ENCODE measurements at places on chromosomes 16 and 17. TPM values are rescaled to one million over a fixed set of nuclear protein-coding genes. Genes with fewer than 3 reads are reported as not detected.

DNA sequence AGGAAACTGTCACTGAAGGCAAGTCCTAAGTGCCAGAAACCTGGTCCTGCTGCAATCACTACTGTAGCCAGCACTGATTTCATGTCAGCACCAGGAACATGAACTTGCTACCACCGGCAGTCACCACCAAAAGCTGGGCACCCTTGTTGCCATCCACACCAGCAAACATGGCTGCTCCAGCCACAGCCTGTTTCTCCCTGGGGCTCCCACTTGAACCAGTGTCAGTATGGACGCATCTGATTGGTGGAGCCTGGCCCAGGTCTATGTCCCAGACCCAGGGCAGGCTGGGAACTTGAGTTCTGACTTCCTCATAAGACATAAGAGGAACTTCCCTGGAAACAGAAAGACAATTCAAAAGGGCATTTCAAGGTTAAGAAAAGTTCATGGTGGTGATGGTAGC is 56.5 kb downstream of the COPRS start:
- peaks cover 5% of the 10 kb centered on the region for H3K27me3 ChIP-seq
- H3K36me3 ChIP-seq = no peaks in the 10 kb centered on the region
- H3K4me1 ChIP-seq = no peaks in the 10 kb centered on the region
- no peak for DNase-seq
- no peak overlapping the region for H3K27ac ChIP-seq
- no peak overlapping the region for H3K4me3 ChIP-seq

DNA sequence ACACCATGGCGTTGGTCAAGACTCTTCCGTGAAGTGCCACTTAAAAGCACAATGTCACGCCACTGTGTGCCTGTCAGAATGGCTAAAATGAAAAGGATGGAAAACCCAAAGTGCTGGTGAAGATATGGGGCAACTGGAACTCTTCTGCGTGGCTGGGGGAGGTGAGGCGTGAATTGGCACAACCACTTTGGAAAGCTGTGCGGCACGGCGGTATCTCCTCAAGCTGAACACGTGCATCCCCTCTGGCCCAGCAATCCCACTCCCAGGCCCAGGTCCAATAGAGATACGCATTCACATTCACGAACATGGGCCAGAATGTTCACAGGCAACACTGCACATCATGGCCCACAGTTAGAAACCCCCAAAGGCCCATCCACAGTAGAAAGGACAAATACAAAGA is 8.9 kb downstream of the DUSP3 start:
- H3K27me3 ChIP-seq = peaks cover 3% of the 10 kb centered on the region
- H3K4me1 ChIP-seq = peaks cover 3% of the 10 kb centered on the region
- H3K36me3 ChIP-seq = peaks cover 1% of the 10 kb centered on the region
- H3K27ac ChIP-seq = no peak overlapping the region

Gene DYNLRB2
- total RNA-seq = not detected

GRCh38 chr16:86635176-86635876 is 57.0 kb downstream of the FOXL1 start:
- no peak overlapping the region for H3K27ac ChIP-seq
- H3K4me3 ChIP-seq = no peak overlapping the region
- H3K4me1 ChIP-seq = peaks cover 6% of the 10 kb centered on the region

DNA sequence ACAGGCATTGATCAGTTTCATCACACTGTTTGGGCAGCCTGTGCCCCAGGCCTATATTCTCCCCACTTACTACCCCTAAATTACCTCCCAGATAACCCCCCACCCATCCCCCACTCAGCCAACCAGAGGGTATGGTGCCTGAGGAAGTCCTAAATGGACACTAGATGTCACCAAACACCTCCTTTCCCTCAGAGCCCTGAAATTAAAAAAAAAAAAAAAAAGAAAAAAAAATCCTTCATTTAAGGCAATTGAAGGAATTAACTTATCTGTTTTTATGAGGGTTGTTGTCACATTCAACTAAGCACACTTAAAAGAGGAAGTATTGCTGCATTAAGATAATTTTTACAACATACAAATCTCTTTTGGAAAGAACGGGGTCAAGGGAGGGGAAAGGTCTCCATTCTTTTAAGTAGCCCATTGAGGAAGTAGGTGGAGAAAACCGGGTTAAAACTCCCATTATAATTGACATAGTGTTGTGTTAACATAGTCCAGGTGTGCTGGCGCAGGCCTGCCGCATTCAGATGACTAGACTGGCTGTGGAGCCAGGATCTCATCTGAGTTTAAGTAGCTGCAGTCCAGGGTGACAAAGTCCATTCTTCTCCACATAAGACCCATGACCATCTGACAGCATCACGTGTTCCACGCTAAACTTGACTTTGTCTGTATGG is 46.3 kb downstream of the SNX11 start:
- no peak for DNase-seq
- H3K4me3 ChIP-seq = no peak overlapping the region
- no peaks in the 10 kb centered on the region for H3K4me1 ChIP-seq
- H3K27me3 ChIP-seq = no peaks in the 10 kb centered on the region
- H3K27ac ChIP-seq = no peak overlapping the region
- peaks cover 6% of the 10 kb centered on the region for H3K36me3 ChIP-seq

GRCh38 chr16:49961089-49961488 is 63.9 kb upstream of the CNEP1R1 start:
- no peak overlapping the region for H3K4me3 ChIP-seq
- H3K27ac ChIP-seq = no peak overlapping the region
- no peak for DNase-seq

DNA sequence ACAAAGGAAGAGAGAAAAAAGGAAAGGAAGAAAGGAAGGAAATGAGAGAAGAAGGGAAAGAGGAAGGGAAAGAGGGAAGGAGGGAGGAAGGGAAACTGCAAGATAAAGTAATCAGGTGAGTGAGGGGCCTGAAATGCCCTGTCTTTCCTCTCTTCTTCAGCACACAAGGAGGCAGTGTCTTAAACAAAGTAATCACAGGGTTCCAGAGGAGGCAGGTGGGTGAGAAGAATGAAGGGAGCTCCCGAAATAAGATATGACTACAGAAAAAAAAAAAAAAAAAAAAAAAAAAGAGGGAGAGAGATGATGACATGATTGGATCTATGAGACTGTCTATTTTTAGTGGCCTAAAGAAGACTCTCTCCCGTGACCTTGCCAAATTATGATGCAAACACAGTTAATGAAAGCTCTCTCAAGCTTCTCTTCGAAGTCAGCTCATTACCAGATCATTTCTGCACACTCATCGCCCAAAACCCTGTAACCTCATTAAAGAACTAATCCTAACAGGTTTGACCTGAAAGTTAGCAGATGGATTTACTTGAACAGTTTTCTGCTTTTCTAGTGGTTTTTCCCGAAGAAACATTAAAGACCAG is 53.6 kb downstream of the CDH11 start:
- H3K4me3 ChIP-seq = no peak overlapping the region
- no peaks in the 10 kb centered on the region for H3K4me1 ChIP-seq
- H3K36me3 ChIP-seq = no peaks in the 10 kb centered on the region
- no peak for DNase-seq

DNA sequence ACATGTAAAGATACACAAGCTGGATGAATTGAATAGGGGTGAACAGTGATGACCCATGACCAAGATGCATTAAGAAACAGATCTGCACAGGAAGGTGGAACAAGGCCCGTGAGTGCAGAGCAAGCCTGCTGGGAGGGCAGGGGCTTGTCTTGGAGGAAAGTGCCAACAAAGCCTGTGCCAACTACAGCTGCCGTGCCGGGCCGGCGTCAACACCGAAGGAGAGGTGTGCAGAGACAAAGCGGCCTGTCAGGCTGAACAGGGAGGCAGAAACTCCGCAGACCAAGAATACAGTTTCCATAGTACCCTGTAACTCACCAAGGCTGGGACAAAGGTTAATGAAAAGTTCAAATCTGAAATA is 46.7 kb downstream of the ANKRD11 start:
- no peak overlapping the region for H3K4me3 ChIP-seq
- no peaks in the 10 kb centered on the region for H3K27me3 ChIP-seq
- peaks cover 9% of the 10 kb centered on the region for H3K36me3 ChIP-seq

GRCh38 chr16:74291176-74291575 is 5.4 kb upstream of the PSMD7 start:
- peaks cover 15% of the 10 kb centered on the region for H3K36me3 ChIP-seq
- H3K27me3 ChIP-seq = no peaks in the 10 kb centered on the region
- peaks cover 12% of the 10 kb centered on the region for H3K4me1 ChIP-seq
- no peak overlapping the region for H3K27ac ChIP-seq
- no peak overlapping the region for H3K4me3 ChIP-seq

Gene TBC1D28
- total RNA-seq = not detected

Gene CLDN7
- total RNA-seq = 1.9 TPM

GRCh38 chr17:10745231-10745630 is 15.4 kb upstream of the TMEM220 start:
- no peaks in the 10 kb centered on the region for H3K36me3 ChIP-seq
- no peak overlapping the region for H3K4me3 ChIP-seq
- H3K27me3 ChIP-seq = no peaks in the 10 kb centered on the region

- no peaks in the 10 kb centered on the region for H3K4me1 ChIP-seq
- DNase-seq = peak; percentile 46
- H3K27ac ChIP-seq = no peak overlapping the region
- no peaks in the 10 kb centered on the region for H3K27me3 ChIP-seq
- H3K4me3 ChIP-seq = no peak overlapping the region
These were observed 42.5 kb downstream of the MYH3 start for GRCh38 chr17:10614536-10615155.

DNA sequence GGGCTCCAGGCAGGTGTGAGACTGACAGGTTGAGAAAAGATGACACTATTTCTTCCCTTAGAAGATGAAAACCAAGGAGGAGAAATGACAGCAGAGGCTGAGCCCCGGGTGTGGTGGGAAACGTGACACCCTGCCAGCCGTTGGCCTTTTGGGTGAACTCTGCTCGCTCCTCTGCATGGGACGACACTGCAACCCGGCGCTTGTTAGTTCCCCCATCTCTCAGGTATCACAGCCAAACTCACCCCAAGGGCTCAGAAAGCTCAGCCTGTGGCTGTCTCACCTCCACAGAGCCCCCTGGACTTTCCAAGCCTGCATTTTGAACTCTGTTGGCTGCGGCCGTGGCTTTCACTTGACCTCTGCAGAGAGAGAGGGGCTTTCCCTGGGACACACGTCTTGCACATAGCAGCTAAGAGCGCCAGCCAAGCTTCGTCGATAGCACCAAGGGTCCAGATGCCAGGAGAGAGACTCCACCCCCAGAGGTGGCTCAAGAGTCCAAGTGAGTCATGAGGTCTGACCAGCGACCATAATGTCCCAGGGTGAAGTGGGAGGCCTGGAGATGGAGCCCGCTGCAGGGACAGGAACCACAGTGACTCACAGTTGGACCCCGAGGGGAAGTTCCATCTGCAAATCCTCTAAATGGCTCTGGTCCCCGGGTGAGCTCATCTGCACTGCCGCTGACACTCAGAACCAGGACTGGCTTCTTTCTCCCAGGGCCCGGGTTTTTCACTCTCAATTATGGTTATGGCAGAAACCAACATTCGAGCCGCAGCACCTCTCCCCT is 301.9 kb downstream of the SOX9 start:
- peaks cover 2% of the 10 kb centered on the region for H3K36me3 ChIP-seq
- H3K4me3 ChIP-seq = no peak overlapping the region
- H3K4me1 ChIP-seq = peaks cover 21% of the 10 kb centered on the region
- no peaks in the 10 kb centered on the region for H3K27me3 ChIP-seq

GRCh38 chr17:18187226-18187625 is 3.6 kb downstream of the ALKBH5 start:
- H3K36me3 ChIP-seq = peaks cover 55% of the 10 kb centered on the region
- H3K4me1 ChIP-seq = peaks cover 51% of the 10 kb centered on the region
- DNase-seq = no peak
- H3K27ac ChIP-seq = peak overlapping the region; percentile 97
- H3K27me3 ChIP-seq = no peaks in the 10 kb centered on the region

Gene ACAP1
- total RNA-seq = 712 TPM

DNA sequence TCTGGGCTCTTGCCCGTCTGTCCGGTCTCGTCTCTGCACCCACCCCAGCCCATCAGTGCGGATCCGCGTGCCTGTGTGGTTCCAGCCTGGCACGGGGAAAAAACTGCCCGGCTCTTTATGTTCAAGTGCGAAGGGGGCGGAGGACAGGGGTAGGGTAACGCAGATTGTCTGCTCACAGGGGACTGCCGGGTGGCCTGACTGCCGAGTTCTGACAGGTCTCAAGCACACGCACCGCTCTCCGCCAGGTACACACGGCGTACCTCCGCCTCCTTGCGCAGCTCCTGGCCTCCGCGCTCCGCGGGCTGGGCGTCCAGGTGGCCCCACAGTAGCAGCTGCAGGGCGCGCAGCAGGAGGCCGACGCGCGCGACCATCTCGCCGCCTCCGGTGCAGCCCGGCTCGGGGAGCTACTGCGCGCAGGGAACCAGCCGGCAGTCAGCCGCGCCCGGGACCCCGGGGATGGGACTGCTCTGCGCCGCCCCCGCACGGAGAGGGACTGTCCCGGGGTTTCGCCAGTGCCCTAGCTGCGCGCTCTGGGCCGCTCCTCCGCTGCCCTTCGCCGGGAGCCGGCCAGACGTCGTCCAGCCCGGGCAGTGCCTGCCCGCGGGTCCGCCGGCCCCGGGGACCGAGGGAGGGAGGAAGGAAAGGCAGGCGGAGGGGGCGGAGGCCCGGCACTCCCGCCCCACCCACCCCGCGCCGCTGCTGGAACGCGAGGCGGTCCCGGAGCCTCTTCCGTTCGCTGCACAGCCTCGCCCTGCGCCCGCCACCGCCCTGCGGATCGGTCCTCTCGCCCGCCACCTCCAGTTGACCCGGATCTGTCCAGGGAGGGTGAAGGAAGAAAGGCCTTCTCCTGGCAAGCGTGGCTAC is at the start of gene MMP28:
TSS of gene MMP28 (minus strand) at position 635 of the 864 bp plus-strand sequence. CDS start at position 371, 264 bp downstream.
- peaks cover 15% of the 10 kb centered on the region for H3K4me1 ChIP-seq
- no peaks in the 10 kb centered on the region for H3K36me3 ChIP-seq
- peak within 1 kb of the TSS; percentile 62 for H3K4me3 ChIP-seq
- H3K27me3 ChIP-seq = peaks cover 73% of the 10 kb centered on the region
- H3K27ac ChIP-seq = no peak within 1 kb of the TSS

Gene MYLK3
- not detected for total RNA-seq

- no peak overlapping the region for H3K4me3 ChIP-seq
- no peak overlapping the region for H3K27ac ChIP-seq
- H3K4me1 ChIP-seq = no peaks in the 10 kb centered on the region
- H3K27me3 ChIP-seq = no peaks in the 10 kb centered on the region
These were observed 676.7 kb upstream of the SOX9 start for GRCh38 chr17:71444078-71444477.

GRCh38 chr17:41869426-41869825 is 4.2 kb upstream of the KLHL11 start:
- H3K4me3 ChIP-seq = no peak overlapping the region
- peaks cover 25% of the 10 kb centered on the region for H3K4me1 ChIP-seq
- no peaks in the 10 kb centered on the region for H3K27me3 ChIP-seq
- H3K36me3 ChIP-seq = peaks cover 54% of the 10 kb centered on the region

GRCh38 chr17:48444516-48445247 is 14.7 kb upstream of the SKAP1 start:
- peak overlapping the region; percentile 83 for H3K27ac ChIP-seq
- H3K36me3 ChIP-seq = peaks cover 9% of the 10 kb centered on the region
- no peaks in the 10 kb centered on the region for H3K27me3 ChIP-seq

DNA sequence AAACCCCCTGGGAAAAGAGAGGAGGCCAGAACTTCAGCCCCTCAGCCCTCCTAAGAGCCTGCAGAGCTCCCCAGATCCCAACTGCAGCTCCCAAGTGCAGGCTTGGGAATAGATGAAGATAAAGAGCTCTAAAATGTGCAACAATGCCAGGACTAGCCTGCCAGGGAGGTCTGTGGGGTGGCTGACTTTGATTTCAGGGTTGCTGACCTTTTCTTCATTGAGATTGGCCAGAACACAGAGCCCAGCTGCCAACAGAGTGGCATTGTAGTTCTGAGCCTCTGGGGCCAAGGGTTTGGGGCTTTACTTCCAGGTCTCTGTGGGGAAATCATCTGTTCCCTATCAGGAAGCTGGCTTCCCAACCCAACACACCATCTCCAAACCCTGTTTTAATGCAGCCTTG is 120.6 kb downstream of the COPRS start:
- no peak overlapping the region for H3K27ac ChIP-seq
- H3K4me1 ChIP-seq = no peaks in the 10 kb centered on the region
- no peak for DNase-seq
- no peak overlapping the region for H3K4me3 ChIP-seq
- no peaks in the 10 kb centered on the region for H3K36me3 ChIP-seq

- peaks cover 9% of the 10 kb centered on the region for H3K36me3 ChIP-seq
- H3K4me3 ChIP-seq = no peak overlapping the region
- DNase-seq = no peak
- H3K4me1 ChIP-seq = peaks cover 39% of the 10 kb centered on the region
These were observed 164.7 kb downstream of the MSI2 start for GRCh38 chr17:57420734-57421717.

Measured in activated CD8-positive, alpha-beta memory T cell treated with anti-CD3 and anti-CD28 coated beads, Interleukin-2, amount 10 ng/mL, durations not matched to agents 7 days and 5 days (primary cell).